ENCODE measurements at places on chromosomes 4 and X.

- DNase-seq, result no peak
Measured at GRCh38 chr4:39083164-39083563, 21.1 kb downstream of the KLHL5 start.

GRCh38 chr4:127548990-127549925 is 83.5 kb upstream of the INTU start:
- DNase-seq, result no peak

- DNase-seq, result no peak
Measured at GRCh38 chr4:135184715-135185114, 983.1 kb upstream of the PABPC4L start.

- no peak for DNase-seq
Measured at GRCh38 chrX:97547877-97548578, 664.3 kb downstream of the RPA4 start.

GRCh38 chr4:63620271-63620670 is 789.0 kb downstream of the TECRL start:
- no peak for DNase-seq

DNA sequence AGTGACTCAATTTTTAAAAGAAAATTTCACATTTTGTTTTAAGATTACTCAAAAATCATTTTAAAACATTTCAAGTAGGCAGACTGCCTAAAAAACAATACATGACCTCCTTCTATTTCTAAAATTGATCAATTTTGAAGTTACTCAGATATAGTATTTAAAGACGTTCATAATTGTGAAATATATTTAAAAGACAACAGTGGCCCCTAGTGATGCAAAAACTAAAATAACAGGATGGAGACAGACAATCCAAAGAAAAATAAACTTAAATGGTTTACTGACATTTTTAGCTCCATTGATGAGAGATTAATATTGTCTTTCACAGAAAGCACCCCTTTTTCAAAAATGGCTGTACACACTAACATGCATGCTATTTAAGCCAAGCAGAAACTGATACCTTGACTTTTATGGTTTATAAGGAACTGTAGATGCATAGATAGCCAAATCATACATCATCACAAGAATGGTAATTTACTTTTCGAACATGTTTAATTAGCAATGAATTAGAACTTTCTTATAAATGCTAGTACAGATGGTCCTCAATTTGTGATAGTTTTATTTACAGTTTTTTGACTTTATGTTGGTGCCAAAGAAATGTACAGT is 69.8 kb upstream of the FAT4 start:
- no peak for DNase-seq

- DNase-seq, result no peak
Measured at GRCh38 chr4:158442736-158443135, 78.9 kb upstream of the RXFP1 start.

DNA sequence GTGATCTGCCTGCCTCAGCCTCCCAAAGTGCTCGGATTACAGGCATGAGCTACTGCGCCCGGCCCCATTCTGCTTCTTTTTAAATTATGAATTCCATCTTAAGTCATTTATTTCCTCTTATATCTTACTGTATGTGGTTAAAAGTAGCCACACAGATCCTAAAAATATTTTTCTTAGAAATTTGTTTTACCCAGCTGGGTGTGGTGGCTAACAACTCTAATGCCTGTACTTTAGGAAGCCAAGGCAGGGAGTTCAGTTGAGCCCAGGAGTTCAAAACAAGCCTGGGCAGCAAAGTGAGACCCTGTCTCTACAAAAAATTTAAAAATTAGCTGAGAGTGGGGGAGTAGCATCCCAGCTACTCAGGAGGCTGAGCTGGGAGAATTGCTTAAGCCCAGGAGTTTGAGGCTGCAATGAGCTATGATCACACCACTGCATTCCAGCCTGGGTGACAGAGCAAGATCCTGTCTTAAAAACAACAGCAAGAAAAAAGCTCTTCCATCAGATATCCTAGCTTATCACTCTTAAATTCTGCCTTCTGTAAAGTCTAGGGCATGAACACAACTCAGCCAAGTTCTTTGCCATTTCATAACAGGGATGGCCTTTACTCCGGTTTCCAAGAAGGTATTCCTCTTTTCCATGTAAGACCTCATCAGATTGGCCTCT is 15.1 kb upstream of the AFF1 start:
- no peak for DNase-seq

DNA sequence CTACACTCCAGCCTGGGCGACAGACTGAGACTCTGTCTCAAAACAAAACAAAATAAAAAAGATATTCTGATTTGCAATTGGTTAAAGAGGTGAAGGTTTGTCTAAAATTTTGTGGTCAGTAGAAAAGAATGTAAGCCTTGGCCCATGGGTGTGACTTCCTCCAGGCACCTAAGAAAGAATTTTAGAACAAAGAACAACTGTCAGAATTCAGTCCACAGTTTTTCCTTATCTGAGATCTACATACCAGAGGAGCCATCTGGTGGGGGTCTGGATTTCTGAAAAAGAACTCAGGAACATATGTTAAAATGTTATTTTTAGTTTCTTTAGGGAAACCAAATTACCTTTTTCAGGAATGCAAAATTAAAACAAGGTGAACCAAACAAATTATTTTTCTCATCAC is 434.1 kb downstream of the ANKRD50 start:
- no peak for DNase-seq

DNA sequence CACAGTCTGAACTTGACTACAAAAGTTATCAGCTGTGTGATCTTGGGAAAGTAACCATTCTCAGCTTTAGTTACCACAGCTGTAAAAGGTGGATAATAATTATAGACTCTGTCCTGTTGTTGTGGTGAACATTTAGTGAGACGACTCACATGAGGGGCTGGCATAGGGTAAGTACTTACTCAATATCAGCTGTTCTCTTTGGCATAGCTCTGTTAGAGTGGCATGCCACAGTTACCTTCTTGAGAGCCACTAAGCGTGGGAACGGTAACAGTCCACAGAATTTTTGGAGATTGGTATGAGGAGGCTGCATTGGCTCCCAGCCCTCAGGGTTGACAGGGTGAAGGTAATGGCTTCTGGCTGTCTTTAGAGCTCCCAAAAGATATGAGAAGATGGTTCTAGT is 13.2 kb upstream of the HAND2 start:
- DNase-seq, result no peak

- DNase-seq, result no peak
Measured at GRCh38 chr4:128608006-128608405, 201.5 kb upstream of the JADE1 start.

DNA sequence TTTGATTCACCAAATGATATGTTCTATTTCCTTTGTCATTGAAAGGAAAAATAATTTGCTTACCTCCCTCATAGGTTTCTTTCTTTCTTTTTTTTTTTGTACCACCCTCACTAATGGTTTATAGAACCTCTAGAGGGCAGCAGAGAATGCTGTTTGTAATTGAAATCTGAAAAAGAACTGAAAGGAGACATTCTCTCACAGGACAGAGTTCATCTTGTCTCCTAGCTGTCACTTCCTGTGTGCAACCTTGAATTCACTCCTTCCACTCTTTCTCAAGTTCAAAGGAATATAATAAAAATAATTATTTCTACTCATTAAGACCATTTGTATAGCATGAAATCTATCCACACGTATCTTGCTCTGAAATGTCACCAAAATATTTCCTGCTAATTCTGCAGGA is 51.0 kb downstream of the GUCY1B1 start:
- no peak for DNase-seq

GRCh38 chrX:110806145-110806544 is 10.5 kb upstream of the CHRDL1 start:
- DNase-seq, result no peak

- no peak for DNase-seq
Measured at GRCh38 chr4:179291657-179292056, 1849.4 kb upstream of the AGA start.

DNA sequence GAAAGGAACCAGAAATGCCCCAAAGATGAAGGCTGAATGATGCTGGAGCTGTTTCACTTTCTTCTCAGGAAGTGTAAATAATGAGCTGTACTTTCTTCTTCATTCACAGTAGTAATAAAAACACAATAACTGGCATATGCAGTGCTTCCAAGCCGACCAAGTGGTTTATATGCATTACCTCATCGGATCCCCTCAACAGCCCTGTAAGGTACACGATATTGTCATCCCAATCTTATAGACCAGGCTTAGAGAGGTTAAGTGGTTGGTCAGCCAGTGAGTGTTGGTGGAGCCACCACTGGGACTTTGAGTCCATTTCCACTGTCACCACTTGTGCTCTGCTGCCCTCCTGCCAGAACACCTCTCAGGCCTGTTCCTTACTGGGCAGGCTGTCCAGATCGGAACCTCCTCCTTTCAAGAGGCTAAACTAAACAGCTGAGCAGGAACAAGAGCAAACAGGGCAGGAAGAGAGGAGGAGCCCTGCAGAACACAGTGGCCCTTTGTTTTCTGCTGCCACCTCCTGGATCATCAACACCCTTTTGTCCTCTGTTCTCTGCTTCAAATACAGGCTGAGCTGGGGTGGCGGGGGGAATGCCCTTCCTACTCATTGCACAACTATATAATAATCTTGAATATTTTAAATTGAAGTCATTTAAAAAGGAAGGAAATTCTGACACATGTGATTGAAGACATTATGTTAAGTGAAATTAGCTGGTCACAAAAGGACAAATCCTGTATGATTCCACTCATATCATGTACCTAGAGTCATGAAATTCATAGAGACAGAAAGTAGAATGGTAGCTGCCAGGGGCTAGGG is 112.5 kb upstream of the ATP6AP2 start:
- DNase-seq, result no peak

DNA sequence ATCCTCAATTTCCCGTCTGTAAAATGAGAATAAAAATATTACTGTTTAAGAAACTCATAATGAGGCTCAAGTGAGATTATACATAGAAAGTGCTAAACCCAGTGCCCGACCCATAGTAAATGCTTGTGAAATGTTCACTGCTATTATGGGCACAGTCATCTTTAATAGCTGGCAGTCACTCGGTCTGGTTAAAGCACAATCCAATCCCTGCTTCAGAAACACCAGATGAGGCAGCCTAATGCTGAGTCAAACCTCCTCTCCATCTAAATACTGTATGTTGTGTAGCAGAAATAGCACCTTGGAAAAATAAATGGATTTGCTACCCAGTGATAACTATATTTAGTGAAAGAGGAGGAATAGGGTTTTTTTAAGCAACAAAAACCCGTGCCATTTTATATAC is 14.5 kb downstream of the EVC2 start:
- DNase-seq, result no peak

DNA sequence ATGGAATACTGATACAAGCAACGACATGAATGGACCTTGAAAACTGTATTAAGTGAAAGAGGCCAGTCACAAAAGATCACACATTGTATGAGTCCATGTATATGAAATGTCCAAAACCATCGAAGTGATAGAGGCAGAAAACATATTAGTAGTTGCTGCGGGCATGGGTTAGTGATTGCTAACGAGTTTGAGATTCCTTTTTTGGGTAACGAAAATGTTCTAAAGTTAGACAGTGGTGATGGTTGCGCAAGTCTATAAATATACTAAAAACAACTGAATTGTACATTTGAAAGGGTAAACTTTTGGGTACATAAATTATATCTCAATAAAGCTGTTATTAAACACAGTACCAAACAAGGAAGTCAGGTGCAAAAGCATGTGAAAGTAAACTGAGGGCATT is 234.5 kb downstream of the FBXW7 start:
- DNase-seq, result no peak

- DNase-seq, result no peak
Measured at GRCh38 chr4:77629885-77630284, 24.3 kb downstream of the CXCL13 start.

DNA sequence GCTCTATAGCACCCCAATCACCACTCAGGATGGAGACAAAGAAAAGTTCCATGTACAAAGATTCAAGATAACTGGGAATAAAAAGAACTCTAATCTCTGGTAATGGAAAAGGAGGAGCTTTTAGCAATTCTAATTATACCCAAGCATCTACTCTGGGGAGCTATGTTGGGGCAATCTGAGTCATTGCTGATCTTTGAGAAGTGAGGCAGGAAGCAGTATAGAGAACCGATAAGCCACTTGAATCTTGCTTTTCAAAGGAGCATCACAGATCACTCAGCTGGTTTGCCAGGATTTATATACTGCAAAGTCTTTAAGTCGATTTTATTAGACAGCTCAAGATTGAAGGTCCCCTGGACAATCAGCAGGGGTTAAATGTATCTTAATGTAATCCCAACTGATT is 220.0 kb downstream of the ENOX2 start:
- no peak for DNase-seq

DNA sequence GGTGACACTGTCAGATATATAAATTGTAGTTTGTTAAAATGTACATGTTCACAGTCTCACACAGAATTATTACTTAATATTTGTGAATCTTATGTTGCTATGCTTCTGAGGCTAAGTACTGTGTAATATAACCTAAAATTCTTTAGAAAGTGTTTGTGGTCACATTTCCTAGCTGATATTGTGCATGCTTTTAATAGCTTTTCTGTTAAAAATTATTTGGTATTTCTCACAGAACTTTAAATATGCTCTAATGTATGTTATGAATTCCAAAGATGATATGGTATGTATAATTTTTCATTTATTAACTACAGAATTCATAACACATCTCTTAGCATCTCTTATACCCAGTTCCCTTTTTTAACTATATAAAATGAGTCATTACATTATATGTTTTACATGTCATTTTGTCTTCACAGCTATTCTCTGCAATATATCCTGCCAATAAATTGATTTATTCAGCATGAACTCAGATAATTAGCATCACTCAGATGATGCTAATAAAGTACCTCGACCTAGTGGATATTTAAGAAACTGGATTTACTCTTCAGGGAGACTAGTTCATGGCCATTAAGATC is 9.3 kb downstream of the PTPN13 start:
- no peak for DNase-seq

DNA sequence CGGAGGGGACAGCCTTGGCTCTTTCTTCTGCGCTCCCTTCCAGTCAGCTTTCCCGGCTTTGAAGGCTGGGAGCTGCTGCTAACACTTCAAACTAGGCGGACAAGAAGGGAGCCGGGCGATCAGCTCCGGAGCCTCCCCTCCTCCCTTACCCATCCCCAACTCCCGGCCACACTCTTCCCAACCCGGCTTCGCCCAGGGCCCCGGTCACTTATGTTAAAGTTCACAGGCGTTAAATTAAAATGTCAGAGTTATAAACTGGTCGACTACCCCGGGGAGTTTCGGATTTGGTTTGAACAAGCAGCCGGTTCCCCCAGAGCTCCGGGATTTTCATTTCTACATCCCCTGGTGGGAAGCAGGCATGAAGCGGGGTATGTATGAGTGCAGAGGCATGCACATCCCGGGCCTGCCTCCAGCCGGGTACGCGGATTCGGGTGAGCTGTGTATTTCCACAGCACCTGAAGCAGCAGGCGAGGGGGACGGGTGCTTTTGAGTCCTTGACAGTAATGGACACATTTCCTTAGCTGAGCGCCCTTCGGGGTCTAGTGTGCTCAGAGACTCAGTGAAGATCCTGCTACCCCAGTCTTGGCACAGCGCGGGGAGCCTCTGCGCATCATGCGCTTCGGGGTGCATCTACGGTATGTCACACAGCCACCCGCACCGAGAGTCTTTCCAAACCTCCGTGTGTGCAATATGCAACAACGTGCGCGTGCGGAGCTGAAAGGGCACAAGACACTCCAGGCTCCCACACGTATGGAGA is 880 bp downstream of the UNC5C start:
- DNase-seq, result no peak

- no peak for DNase-seq
Measured at GRCh38 chrX:133569217-133569616, 153.9 kb upstream of the GPC4 start.
